ENCODE measurements at places on chromosomes 1 and 21.

- no peak overlapping the region for H3K27ac ChIP-seq
- H3K27me3 ChIP-seq, result peaks cover 26% of the 10 kb centered on the region
- H3K4me3 ChIP-seq, result no peak overlapping the region
- H3K36me3 ChIP-seq, result no peaks in the 10 kb centered on the region
Observed at GRCh38 chr1:36924282-36924811, 110.0 kb downstream of the GRIK3 start.

GRCh38 chr1:9730096-9730901 is 78.8 kb downstream of the PIK3CD start:
- no peak overlapping the region for H3K4me3 ChIP-seq
- peak; percentile 68 for DNase-seq
- H3K36me3 ChIP-seq, result peaks cover 69% of the 10 kb centered on the region
- no peaks in the 10 kb centered on the region for H3K27me3 ChIP-seq
- H3K4me1 ChIP-seq, result no peaks in the 10 kb centered on the region
- H3K27ac ChIP-seq, result no peak overlapping the region

DNA sequence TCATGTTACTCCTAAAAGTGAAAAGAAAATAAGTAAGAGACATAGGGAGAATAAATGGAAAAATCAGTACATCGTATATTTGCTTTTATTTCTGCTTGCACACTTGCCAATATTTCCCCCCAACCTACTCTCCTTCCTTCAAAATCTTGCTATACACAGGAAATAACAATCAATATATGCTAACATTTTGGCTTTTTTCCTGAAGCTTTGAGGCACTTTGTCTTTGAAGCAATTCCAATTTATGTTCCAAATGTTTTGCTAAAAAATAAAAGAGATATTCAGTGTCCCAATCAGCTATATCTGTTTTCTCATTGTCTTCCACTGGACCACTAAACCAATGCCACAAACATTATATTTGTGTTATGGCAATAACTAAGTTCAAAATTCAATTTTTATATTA is 184.0 kb upstream of the NEGR1 start:
- no peak overlapping the region for H3K4me3 ChIP-seq
- no peak overlapping the region for H3K27ac ChIP-seq
- H3K36me3 ChIP-seq, result no peaks in the 10 kb centered on the region
- no peaks in the 10 kb centered on the region for H3K27me3 ChIP-seq

GRCh38 chr1:37485902-37486679 is 11.7 kb downstream of the ZC3H12A start:
- peaks cover 53% of the 10 kb centered on the region for H3K36me3 ChIP-seq
- H3K27ac ChIP-seq, result peak overlapping the region; percentile 75
- H3K4me3 ChIP-seq, result no peak overlapping the region
- no peak for DNase-seq
- H3K27me3 ChIP-seq, result no peaks in the 10 kb centered on the region

DNA sequence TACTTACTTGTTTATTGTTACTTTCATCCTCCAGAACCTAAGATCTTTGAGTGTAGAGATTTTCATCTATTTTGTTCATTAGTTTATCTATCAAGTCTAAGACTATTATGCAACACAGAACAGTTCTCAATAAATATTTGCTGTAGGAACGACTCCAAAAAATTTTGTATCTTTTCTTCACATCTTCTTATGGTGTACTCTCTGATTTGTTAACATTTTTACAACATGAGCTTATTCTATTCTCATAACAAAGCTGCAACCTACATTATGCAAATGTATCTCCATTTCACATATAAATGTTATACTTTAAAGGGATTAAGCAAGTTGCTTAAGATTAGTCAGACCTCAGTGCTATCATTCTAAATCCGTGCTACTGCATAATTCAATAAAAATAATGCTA is 514.2 kb upstream of the ZP4 start:
- H3K27ac ChIP-seq, result no peak overlapping the region
- no peaks in the 10 kb centered on the region for H3K27me3 ChIP-seq
- no peak for DNase-seq
- H3K36me3 ChIP-seq, result no peaks in the 10 kb centered on the region
- H3K4me1 ChIP-seq, result no peaks in the 10 kb centered on the region

- no peak for DNase-seq
- H3K4me1 ChIP-seq, result no peaks in the 10 kb centered on the region
- no peaks in the 10 kb centered on the region for H3K36me3 ChIP-seq
- H3K27ac ChIP-seq, result no peak overlapping the region
Observed at GRCh38 chr1:160618763-160619274, 28.0 kb downstream of the SLAMF1 start.

DNA sequence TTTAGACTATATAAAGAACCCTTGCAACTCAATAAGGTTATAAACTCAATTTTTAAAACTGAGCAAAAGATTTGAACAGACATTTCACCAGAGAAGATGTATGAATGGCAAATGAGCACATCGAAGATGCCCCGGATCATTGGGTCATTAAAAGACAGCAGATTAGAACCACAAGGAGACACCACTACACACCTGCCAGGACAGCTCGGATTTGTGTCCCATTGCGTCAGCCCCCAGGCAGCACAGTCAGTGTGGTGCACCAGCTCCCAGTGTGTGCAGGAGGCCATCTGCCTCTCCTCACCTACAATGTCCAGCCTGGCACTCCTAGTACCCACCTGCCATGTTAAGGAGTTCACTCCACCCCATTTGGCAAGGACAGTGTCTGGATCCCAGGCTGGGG is 61.1 kb upstream of the LRP8 start:
- H3K36me3 ChIP-seq, result no peaks in the 10 kb centered on the region
- no peak overlapping the region for H3K4me3 ChIP-seq
- H3K27me3 ChIP-seq, result peaks cover under 1% of the 10 kb centered on the region

- H3K4me3 ChIP-seq, result no peak overlapping the region
- no peak overlapping the region for H3K27ac ChIP-seq
- DNase-seq, result no peak
- no peaks in the 10 kb centered on the region for H3K36me3 ChIP-seq
Observed at GRCh38 chr1:209503196-209503595, 80.3 kb upstream of the CAMK1G start.

DNA sequence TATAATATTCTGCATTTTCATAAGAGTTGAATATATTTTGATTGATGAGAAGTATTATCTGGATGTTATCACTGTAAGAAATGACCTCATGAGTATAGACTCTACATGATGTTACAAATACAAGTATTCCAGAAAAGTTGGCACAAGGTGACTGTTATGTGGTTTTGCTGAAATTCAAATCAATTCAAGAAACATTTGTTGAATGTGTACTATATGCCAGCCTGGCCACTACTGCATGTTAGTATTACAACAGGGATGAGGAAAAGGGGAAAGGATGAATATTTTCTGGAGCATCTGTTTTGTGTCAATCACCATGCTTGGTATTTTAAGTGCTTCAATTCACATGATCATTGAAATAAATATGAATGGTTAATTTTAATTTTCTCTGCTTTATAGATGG is 250.9 kb upstream of the PBX1 start:
- no peak overlapping the region for H3K27ac ChIP-seq
- H3K4me1 ChIP-seq, result no peaks in the 10 kb centered on the region
- no peak overlapping the region for H3K4me3 ChIP-seq
- DNase-seq, result no peak
- no peaks in the 10 kb centered on the region for H3K36me3 ChIP-seq
- no peaks in the 10 kb centered on the region for H3K27me3 ChIP-seq

DNA sequence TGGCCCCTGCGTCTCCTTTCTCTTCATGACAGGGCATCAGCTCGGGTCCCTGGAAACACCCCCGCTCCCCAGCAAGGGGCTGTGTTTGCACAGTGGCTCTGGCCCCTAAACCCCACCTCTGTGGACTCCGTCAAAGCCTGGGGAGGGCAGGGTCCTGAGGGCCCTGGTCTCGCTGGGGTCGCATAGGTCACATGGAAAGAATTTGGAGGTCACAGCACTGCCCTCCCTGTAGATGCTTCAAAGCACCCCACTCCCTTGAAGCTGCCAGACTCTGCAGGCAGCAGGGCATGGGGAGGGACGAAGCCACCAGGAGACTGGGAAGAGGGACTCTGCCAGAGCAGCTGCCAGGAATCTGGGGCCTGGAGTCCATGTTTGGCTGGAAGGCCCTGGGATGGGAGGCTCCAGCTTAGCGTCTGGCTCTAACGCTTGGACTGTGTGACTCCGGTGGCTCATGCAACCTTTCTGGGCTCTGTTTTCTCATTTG is 36.6 kb upstream of the ECE1 start:
- no peaks in the 10 kb centered on the region for H3K27me3 ChIP-seq
- H3K27ac ChIP-seq, result peak overlapping the region; percentile 94
- no peak overlapping the region for H3K4me3 ChIP-seq
- H3K36me3 ChIP-seq, result no peaks in the 10 kb centered on the region

GRCh38 chr1:228068359-228068758 is 14.1 kb upstream of the ARF1 start:
- no peak for DNase-seq
- no peaks in the 10 kb centered on the region for H3K27me3 ChIP-seq
- H3K36me3 ChIP-seq, result no peaks in the 10 kb centered on the region
- no peaks in the 10 kb centered on the region for H3K4me1 ChIP-seq
- H3K4me3 ChIP-seq, result no peak overlapping the region

DNA sequence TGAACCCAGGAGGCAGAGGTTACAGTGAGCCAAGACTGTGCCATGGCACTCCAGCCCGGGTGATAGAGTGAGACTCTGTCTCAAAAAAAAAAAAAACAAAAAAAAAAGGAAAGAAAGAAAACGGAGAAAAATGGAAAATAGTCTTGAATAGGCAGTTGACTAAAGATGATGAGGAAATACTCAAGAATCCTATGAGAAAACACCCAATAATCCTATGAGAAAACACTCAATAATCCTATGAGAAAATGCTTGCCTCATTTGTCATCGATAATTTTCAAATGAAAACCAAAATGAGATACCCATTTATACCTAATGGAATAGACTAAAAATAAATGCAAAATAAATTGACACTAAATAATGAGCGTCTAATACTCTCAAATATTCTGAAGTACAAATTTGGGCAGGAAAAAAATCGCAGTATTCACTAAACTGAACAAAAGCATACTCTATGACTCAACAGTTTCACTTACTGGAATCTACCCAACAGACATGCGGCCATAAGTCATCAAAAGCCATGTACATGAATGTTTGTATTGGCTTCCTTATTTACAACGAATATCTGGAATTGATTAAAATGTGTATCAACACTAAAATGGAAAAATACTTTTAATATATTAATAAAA is 733.9 kb upstream of the CHRM3 start:
- H3K36me3 ChIP-seq, result no peaks in the 10 kb centered on the region
- H3K27me3 ChIP-seq, result no peaks in the 10 kb centered on the region
- no peak overlapping the region for H3K4me3 ChIP-seq
- H3K4me1 ChIP-seq, result no peaks in the 10 kb centered on the region
- no peak for DNase-seq

- H3K4me3 ChIP-seq, result no peak overlapping the region
- H3K27ac ChIP-seq, result no peak overlapping the region
- peaks cover 1% of the 10 kb centered on the region for H3K4me1 ChIP-seq
Observed at GRCh38 chr1:9256332-9256731, 21.8 kb downstream of the H6PD start.

DNA sequence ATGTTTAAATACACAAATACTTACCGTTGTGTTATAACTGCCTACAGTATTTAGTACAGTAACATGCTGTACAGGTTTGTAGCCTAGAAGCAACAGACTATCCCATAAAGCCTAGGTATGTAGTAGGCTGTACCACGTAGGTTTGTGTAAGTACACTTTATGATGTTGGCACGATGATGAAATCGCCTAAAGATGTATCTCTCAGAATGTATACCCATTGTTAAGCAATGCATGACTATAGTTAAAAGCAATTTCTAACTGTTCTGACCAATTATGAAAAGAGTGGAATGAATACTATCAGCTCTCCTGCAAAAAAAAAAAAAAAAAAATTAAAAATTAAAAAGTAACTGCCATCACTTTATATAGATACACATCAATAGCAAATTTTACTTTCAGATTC is 11.4 kb downstream of the HP1BP3 start:
- H3K4me3 ChIP-seq, result no peak overlapping the region
- H3K27me3 ChIP-seq, result no peaks in the 10 kb centered on the region
- H3K36me3 ChIP-seq, result peaks cover 56% of the 10 kb centered on the region

GRCh38 chr21:31382060-31382459 is 38.0 kb upstream of the TIAM1 start:
- H3K27me3 ChIP-seq, result no peaks in the 10 kb centered on the region
- no peak overlapping the region for H3K4me3 ChIP-seq
- H3K4me1 ChIP-seq, result no peaks in the 10 kb centered on the region
- no peak for DNase-seq
- no peaks in the 10 kb centered on the region for H3K36me3 ChIP-seq

GRCh38 chr1:201436969-201437368 is 15.4 kb upstream of the TNNI1 start:
- H3K27me3 ChIP-seq, result no peaks in the 10 kb centered on the region
- no peak overlapping the region for H3K27ac ChIP-seq
- H3K4me3 ChIP-seq, result no peak overlapping the region
- H3K36me3 ChIP-seq, result no peaks in the 10 kb centered on the region
- DNase-seq, result no peak

DNA sequence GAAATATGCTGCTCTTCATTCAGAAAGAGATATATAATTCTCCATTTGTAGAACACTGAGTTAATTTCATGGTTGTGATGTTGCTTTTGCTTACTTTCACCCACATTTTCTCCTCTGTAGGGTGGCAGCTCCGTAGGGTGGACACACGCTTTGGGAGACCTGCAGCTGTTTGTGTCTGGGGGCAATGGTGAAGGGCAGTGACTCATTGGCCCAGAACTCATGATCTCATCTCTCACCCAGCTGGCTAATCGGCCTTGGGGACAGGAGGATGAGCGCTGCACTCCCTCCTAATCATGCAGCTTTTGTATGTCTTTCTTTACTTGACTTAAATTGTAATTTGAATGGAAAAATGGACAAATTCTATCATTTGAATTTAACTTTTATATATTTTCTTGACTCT is 9.6 kb downstream of the DISC1 start:
- no peak overlapping the region for H3K27ac ChIP-seq
- H3K27me3 ChIP-seq, result no peaks in the 10 kb centered on the region

DNA sequence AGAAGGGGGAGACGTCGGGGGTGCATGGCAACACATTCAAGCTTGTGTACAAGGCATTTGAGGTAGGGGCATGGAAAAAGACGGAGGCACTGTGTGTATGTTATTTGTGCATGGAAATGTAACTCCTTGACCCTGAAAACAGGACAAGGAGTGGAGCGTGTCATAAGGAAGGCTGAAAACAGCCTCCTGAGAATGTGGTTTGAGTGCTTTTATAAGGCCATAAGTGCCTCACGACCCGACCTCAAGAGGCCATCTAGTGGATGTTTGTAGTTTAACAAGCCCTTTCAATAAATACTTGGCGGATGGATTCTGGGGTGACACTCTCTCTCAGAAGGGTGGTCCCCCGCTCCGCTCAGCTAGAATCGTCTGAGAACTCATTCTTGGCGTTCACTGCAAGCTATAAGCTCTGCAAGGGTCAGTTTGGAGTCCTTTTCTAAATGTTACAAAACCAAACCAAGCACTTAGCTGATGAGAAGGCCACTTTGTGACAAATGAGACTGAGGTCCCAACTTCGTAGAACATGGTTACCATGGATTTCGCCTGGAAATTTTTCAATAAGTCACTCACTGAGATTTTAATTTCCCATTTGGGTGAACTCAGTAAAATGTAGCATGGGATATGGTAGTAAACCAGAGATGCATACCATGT is 38.8 kb upstream of the CLCA4 start:
- no peak overlapping the region for H3K27ac ChIP-seq
- H3K36me3 ChIP-seq, result no peaks in the 10 kb centered on the region
- no peaks in the 10 kb centered on the region for H3K4me1 ChIP-seq
- H3K27me3 ChIP-seq, result peaks cover 4% of the 10 kb centered on the region
- H3K4me3 ChIP-seq, result no peak overlapping the region
- no peak for DNase-seq
